Daoy (cell line): ENCODE measurements at places on chromosomes 2 and 18. TPM values are rescaled to one million over a fixed set of nuclear protein-coding genes. Genes with fewer than 3 reads are reported as not detected.

DNA sequence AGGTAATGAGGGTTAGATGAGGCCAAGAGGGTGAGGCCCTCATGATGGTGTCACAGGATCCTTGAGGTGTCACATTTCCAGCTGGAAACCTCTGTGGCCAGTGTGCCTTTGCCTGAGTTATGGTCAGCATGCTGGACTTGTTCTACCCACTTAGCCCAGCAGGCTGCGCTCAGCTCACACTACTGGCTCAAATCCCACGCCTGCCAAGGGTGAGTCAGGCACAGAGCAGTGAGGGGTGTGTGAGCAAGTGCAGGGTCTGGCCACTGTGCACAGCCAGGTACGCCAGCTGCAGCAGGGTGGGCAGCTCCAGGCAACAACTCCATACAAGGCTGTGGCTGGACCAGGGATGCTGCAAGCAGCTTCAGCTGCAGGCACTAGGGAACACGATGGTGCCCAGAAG, 616.6 kb upstream of the FSHR start:
- no peak for DNase-seq

DNA sequence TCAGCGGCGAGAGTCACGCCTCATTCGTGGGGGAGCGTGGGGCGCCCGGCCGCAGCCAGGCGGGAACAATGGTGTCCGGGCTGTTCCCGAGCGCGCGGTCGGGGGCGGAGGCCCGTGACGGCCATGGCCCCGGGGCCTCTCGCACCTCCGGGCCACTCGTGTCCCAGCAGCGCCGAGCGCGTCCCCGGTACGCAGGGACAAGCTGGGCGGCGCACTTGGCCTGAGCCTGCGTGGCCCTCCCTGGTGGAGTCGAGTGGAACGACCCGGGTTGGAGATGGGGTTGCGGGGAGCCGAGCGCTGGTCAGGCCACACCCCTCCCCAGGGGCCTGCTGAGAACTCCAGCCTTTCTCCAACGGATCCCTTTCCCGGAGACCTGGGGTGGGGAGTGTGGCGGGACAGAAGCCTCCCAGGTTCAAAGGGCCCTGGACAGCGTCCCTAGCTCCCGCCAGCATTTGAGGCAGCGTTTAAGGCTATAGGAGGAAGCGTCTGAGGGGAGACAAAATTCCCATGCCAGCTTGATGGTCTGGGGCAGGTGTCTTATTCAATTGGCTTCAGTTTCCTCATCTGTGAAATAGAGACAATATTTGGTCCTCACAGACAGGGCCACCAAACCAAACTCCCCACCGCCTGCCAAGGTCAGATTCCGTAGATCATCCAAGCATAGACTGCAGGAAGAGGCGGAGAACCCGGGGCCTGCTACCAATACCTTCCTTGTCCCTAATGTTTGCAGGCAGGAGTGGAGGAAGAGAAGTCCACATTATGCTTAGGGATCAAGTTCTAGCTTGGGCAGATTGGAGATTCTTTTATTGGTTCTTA, 553 bp downstream of the CNDP2 start:
- peak; percentile 57 for DNase-seq

The DTYMK gene
- total RNA-seq = 105 and 141 TPM in 2 replicates

The CRYGD gene
- not detected in 2 replicates for total RNA-seq

- DNase-seq = no peak
These were observed 111.1 kb upstream of the CAB39 start for GRCh38 chr2:230601510-230601909.

DNA sequence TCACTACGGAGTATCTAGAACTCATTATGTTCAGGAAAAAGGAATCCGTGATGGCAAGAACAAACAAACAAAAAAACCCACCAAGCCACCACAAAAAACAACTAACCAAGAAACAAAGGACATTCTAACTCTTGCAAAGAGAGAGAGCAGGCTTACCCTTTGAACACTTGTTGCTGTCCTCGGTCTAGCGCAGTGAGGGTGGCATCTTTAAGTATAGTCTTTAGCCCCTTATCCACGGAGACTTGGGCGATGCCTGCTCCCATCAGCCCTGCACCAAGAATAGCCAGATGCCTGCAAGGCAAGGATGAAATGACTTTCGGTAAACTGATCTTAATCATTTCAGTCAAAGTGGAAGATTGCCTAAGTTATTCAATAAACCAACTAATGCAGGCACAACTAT, 31.0 kb downstream of the GAREM2 start:
- DNase-seq = no peak

DNA sequence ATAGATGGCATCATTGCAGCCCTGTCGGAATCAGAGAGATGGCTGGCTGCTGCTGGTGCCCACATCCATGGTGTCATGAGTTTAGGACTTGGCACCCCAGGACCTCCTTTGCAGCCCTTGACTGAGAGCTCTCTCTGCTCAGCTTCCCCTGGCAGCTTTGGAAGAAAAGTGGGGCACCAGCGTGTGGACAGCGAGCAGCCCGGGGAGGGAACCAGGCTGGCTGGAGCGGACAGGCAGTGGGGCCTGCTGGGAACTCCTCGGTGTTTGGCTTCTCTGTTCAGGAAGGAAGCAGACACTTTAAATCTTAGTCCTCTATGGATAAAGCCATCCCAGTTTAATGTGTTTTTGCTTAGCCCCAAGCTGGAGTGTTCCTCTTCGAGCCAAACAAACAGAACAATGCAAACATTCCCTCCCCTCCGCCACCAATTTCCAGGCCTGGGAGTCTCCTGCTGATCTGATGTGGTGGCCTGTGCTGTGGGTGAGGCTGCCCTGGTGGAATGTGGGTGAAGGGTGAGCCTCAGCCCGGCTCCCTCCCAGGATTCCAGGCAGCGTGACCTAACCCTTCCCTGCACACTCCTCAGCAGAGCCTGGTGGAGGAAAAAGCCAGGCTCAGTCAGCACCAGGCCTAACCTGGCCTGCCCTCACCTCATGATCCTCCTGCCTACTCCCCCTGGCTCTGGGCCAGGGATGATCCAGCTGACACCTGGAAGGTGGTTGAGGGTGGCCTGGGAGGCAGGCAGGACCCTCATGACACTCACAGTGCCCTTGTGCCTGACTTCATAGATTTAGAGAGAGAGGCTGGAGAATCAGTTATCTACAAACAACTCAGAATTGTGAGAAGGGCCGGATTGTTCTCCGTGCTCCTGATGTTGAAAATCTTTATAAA, 21.6 kb upstream of the ITGB6 start:
- DNase-seq = peak; percentile 93

The ACADL gene
- total RNA-seq = not detected in 2 replicates

- no peak for DNase-seq
These were observed 142.0 kb upstream of the APCDD1 start for GRCh38 chr18:10312326-10313015.

DNA sequence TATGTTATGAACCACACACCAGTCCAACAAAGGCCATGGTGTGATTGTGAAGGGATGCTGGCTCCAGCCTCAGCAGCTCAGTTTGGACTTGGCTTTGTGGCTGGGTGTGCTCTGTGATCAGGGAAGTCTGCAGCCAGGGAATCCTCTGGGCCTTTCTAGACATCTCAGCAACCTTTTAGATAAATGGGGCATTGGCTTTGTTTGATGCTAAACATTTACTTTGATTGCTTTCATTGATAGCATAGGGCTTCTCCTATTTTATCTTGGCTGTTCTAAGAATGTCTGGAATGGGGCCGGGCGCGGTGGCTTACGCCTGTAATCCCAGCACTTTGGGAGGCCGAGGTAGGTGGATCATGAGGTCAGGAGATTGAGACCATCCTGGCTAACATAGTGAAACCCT, 104.5 kb downstream of the VAPA start:
- no peak for DNase-seq

DNA sequence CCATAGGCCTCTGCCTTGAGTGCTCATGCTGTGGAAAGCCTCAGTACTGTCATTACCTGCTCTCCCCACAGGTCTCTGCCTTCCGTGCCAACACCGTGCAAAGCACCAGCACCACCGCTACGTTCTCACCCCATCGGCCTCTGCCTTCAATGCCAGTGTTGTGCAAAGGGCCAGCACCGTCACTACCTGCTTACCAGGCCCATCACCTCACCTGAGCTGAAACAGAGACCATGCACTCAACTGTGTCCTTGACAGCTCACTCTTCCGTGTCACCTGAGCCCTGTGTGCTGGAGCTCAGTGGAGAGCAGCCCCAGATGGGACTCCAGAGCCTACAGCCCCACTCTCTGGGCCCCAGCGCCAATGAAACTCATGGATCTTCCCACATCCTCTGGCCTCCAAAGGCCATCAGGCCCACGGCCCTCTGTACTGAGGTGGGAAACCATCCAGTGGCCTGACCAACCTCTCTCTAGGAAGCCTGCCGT, 62.7 kb downstream of the ZNF516 start:
- DNase-seq = no peak

DNA sequence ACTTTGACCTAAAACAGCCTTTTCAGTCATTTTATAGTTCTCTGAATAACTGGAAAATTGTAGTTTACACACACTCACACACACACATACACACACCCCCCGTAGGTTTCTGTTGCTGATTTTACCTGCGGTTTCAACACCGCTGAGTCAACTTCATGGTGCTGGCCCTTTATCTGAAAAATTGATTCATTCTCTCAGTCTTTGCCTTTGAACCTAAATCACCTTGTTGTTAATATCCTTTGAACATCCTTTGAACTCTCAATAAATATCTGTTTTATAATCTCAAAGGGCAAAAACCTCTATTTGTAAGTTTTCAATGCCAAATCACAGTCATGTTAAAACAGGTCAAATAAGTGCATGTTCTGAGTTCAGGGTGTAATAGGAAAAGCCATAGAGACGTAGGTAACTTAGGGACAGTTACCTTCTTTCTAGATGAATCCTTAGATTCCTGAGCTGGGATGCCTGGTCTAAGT, 109.0 kb upstream of the BZW1 start:
- DNase-seq = no peak

The RNF181 gene
- 314 and 360 TPM in 2 replicates for total RNA-seq

GRCh38 chr2:178282075-178282815, 87.9 kb downstream of the OSBPL6 start:
- DNase-seq = peak; percentile 39

- no peak for DNase-seq
These were observed 49.5 kb downstream of the CCDC148 start for GRCh38 chr2:158407031-158407430.

DNA sequence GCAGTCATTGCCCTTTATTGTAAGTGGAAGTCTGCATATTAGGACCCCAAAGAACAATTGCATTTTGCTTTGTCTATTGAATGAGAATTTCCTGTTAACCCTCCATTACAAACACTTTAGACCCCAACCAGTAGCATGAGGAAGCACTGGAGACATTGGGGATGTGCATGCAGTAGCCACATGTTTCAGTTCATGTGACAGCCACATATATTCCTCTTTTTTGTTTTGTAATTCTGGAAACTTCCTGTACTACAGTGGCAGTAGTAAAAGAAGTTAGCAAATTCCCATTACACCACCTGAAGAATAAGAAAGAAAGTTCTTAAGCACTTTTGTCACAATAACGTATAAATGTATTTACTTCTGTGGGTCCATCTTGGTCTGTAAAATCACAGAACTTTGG, 281.1 kb upstream of the SLC14A2 start:
- DNase-seq = no peak

DNA sequence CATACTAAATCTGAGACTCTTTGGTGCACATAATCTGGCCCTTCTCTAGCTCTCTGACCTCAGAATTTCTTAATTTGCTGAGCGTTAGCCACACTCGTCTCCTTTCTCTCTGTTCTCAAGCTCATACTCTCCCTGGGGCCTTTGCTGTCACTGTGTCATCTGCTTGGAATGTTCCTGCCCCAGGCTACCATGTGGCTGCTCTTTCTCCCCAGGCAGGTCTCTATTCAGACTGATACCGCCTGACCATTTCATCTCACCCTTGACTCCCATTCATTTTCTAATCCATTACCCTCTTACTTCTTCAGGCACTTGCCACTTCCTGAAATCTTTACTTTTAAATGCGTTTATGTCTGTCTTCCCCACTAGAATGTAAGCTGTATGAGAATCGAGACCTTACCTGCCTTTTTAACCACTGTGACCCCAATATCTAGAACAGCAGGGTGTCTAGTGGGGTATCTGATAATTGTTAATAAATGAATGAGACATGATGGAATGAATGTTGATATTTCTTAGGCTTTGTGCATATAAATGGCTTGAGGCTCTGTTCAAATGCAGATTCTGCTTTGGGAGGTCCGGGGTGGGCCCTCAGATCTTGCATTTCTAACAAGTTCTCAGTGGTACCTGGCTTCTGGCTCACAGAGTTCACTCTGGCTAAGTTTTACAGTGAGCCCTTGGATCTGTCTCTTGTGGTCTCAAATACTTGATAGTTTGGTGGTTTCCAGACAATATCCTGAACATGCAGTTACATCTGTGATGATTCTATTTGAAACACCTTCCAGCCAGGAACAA, 89.9 kb upstream of the EPC2 start:
- peak; percentile 18 for DNase-seq

The DUSP19 gene
- 1.9 and 2.5 TPM in 2 replicates for total RNA-seq

The MAL gene
- total RNA-seq = 0.29 and 5.7 TPM in 2 replicates

DNA sequence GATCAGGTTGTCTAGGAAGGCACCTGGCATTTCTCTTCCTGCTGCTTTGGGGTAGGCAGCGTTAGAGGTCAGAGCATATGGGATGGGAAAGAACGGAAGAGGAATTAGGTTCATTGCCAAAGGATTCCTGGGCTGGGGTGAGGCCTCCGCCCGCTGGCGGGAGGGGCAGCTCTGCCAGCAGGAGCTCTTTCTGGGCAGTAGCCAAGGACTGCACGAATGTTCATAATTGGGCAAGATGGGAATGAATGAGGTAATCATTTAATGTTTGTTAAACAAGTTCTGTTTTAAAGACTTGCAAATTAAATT, 253.9 kb downstream of the AGAP1 start:
- DNase-seq = no peak

The MEP1B gene
- total RNA-seq = not detected in 2 replicates

DNA sequence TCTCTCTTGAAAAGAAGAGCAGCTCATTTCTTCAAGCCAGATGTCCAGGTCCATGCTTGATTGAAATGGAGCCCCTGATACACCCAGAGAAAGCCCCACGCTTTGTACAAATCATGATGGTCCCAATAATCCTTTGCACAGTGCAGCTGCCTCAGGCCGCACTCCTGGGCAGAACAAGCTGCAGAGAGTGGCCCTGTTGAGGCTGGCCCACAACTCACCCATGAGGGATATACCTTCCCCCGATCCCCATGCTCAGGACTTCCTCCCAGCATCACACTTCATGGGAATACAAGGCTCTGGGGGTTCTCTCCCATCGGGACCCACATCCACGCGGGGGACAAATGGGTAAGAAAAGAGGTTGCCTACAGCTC, 181.8 kb downstream of the CTIF start:
- DNase-seq = no peak

DNA sequence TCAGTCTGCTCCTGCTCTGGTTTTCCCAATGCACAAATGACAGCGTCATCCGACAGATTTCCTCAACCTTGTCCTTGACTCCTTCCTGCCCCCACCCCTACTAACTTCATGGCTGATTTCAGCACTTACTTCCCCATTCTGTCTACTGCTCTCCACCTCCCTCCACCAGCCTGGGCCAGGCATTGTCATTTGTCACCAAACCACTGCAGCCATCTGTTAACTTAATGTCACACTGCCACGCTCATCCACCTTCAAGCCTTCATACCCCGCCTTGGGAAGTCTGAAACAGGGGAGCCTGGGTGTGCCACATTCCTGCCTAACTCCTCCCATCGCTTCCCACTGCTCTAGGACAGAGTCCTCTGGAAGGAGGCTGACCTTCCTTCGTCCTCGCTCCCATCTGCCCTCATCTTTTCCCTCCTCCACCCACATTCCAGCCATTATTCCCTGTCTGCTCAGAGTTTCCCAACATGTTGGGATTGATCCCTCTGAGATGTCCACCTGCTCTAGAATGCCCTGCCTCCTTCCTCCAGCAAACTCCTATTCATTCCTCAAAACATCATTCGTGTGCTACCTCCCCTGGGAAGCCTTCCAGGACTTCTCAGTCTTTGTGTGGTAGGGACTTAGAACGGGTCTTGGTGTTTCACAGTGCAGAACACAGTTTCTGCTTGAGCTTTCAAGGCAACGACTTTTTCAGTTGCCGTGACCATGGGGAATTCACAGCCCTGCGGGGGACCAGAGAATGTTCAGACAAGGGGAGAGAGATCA, 42.2 kb upstream of the SMAD7 start:
- no peak for DNase-seq

The TRABD2A gene
- total RNA-seq = 4.4 and 4.7 TPM in 2 replicates
